ENCODE measurements at places on chromosomes 6 and 20.

GRCh38 chr6:165829376-165829775, 166.3 kb upstream of the PDE10A start:
- no peak for DNase-seq

- DNase-seq = no peak
Measured at GRCh38 chr6:52046456-52046855, 41.0 kb downstream of the PKHD1 start.

DNA sequence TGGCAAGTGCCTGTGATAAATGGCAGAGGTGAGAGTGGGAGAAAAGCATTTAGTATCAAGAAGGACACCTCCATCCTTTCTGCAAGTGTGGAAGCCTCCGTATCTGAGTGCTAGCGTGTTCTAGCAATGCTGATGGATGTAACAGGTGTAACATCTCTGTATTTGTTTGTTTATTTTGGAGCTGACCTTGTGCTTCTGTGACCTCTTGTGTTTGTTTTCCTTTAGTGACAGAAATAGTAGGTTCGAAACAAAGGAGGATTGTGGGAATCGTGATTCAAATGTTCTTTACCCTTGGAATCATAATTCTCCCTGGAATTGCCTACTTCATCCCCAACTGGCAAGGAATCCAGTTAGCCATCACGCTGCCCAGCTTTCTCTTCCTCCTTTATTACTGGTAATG, 60.4 kb downstream of the SLC22A3 start:
- DNase-seq = no peak

DNA sequence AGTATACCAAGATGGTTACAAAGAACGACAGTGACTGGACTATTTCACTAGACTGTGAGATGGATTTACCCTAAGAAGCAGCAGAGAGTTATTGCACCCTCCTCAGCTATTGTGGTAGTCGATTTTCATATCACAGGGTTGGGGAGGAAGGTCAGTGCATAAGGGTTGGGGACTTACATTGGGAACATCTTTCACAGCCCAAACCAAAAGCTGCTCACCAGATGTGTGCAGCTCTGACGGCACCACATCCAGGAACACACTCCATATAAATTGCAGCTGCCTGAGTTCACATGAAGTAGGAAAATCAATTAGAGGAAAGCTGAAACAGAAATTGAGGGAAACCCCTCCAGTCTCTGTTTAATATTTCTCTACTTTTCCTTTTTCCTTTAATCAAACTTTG, 470.5 kb upstream of the NRSN1 start:
- no peak for DNase-seq

DNA sequence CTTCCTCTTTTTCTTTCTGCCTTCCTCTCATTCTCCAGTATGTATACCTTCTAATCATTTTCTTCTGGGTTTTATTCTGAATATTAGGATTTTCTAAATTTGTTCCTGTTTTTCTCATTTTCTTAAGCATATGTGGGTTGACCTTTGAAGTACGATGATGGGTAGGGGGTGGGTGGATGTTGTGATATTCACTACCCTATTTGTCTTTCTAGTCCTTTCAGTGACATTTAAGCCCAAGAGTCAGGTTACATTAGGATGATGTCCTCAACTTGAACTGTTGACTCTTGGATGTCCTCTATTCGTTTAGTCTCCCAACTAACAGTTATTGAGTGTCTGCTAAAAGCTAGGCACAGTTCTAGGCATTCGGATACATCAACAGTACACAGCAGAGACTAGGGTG, 7.3 kb downstream of the ABT1 start:
- no peak for DNase-seq

DNA sequence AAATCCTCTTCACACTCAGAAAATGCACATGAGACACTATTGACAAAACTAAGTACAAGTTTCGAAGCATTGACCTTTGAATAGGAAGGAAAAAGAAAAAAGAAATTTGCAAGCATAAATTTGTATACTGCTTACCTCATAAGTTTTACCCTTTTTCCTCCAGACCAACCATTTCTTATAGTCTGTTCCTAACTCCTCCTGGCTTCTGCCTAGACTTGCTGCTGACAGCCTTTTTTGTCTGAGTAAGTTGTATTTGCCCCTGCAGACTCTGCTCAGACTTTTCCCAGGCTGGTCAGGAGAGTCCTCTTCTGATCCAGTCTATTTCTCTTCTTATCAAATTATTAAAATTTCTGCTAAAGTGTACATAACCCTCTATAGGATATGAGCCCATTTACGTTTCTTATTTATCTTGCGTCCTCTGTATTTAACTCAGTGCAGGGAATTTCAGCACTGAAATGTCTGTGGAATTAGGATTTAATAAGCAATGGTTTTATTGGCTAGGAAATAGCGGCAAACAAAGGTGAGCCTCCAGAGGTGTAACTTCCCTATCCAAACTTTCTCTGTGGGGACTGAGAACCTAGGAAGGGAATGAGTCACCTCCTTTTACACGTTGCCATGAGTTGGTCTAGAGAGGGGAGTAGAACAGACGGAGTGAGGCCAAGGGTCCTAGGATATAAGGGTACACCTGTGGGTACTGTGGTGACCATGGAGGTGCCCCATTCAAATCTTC, 207.1 kb upstream of the MARCKS start:
- no peak for DNase-seq

- DNase-seq = no peak
Measured at GRCh38 chr20:63023936-63024571, 17.3 kb upstream of the BHLHE23 start.

DNA sequence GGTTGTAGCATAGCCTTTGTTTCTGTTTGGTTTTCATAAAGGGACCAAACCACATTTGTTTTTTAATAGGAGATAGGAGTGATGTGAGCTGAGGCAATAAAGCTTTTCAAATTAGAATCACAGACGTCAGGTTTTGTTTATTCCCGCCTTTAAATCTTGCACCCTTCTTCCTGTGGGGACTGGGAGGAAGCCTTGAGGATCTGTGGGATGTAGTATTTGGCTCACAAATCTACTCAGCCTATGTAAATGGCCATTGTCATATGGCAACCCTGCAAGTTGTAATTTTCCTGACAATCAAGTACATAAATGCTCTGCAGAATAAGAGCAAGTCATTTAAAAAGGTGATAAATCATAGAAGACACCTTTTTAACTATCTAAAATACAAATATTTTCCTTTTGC, 110.4 kb downstream of the ADGRG6 start:
- no peak for DNase-seq

- DNase-seq = no peak
Measured at GRCh38 chr6:168123165-168123911, 44.3 kb upstream of the FRMD1 start.

- DNase-seq = no peak
Measured at GRCh38 chr6:16551466-16551865, 209.8 kb downstream of the ATXN1 start.

- no peak for DNase-seq
Measured at GRCh38 chr6:124881898-124882578, 80.2 kb upstream of the RNF217 start.
